Tibial nerve (tissue), 4 donors: ENCODE measurements at places on chromosomes 13 and 19.

DNA sequence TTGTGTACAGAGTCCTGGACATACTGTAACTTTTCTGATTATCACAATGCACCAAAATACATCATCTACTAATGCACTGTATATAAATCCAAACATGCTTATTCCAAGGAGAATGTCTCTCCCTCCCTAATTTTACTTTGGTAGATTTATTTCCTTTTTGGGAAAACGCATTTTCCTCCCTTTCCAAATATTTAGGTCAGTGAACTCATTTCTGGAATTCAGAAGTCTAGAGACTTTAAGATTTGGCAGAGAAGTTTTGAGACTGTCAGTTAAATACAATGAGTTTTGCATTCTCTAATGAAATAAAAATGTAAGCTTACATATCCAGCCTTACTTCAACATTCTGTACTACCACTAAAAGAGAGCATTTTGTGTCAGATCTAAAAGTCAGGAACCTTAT, 165.8 kb upstream of the EDNRB start:
- H3K36me3 ChIP-seq: no peaks in the 10 kb centered on the region
- no peaks in the 10 kb centered on the region for H3K4me1 ChIP-seq
- no peaks in the 10 kb centered on the region for H3K27me3 ChIP-seq
- no peak for DNase-seq
- H3K4me3 ChIP-seq: no peak overlapping the region
- H3K27ac ChIP-seq: no peak overlapping the region

- peaks cover 5% of the 10 kb centered on the region for H3K36me3 ChIP-seq
- no peaks in the 10 kb centered on the region for H3K4me1 ChIP-seq
- no peak overlapping the region for H3K27ac ChIP-seq
- H3K4me3 ChIP-seq: no peak overlapping the region
These were observed 18.0 kb upstream of the ZNF681 start for GRCh38 chr19:23776507-23777205.

GRCh38 chr19:46381756-46382345, 31.5 kb downstream of the CCDC8 start:
- no peak overlapping the region for H3K27ac ChIP-seq
- H3K27me3 ChIP-seq: no peaks in the 10 kb centered on the region
- DNase-seq: no peak
- peaks cover 86% of the 10 kb centered on the region for H3K36me3 ChIP-seq
- H3K4me3 ChIP-seq: no peak overlapping the region

- H3K27me3 ChIP-seq: no peaks in the 10 kb centered on the region
- H3K4me3 ChIP-seq: no peak overlapping the region
- H3K27ac ChIP-seq: no peak overlapping the region
- no peaks in the 10 kb centered on the region for H3K36me3 ChIP-seq
These were observed 245.4 kb downstream of the SHISA2 start for GRCh38 chr13:25806264-25806974.

DNA sequence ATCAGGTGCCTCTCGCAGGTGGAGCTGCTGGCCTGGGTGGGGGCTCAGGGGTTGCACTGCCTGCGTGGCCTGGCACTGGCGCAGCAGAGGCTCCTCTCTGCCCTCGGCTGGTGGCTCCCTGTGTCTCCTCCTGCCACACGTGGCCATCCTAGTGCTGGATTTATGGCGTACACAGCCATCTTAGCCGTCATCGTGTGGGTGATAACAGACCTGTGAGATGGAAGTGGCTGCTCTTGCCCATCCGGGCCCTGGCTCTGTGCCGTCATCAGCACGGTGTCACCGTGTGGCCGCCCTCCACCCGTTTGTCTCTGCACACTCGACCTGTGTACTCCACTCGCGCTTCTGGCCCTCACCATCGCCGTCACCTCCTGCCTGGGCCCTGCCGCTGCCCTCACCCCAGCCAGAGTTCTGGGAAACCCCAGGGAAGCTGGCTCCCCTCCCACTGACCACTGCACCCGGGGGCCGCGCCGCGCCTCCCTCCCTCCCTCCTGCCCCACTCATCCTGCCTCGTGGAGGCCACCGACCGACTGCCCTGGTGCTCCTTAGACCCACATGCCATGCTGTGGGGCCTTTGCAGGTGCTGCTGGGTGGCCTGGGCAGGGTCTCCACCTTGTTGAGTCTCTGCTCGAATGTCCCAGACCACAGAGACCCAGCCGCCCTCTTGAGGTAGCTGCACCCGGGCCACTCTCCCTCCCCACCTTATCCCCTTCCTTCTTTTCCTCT, 29.5 kb downstream of the TMEM255B start:
- no peak overlapping the region for H3K27ac ChIP-seq
- H3K4me1 ChIP-seq: no peaks in the 10 kb centered on the region
- H3K4me3 ChIP-seq: no peak overlapping the region

GRCh38 chr13:70835371-70835770, 727.1 kb upstream of the KLHL1 start:
- H3K27ac ChIP-seq: no peak overlapping the region
- no peak overlapping the region for H3K4me3 ChIP-seq
- H3K4me1 ChIP-seq: no peaks in the 10 kb centered on the region

- no peak overlapping the region for H3K4me3 ChIP-seq
- no peaks in the 10 kb centered on the region for H3K4me1 ChIP-seq
- no peak for DNase-seq
- H3K27ac ChIP-seq: no peak overlapping the region
These were observed 15.1 kb downstream of the CUL4A start for GRCh38 chr13:113224486-113224885.

DNA sequence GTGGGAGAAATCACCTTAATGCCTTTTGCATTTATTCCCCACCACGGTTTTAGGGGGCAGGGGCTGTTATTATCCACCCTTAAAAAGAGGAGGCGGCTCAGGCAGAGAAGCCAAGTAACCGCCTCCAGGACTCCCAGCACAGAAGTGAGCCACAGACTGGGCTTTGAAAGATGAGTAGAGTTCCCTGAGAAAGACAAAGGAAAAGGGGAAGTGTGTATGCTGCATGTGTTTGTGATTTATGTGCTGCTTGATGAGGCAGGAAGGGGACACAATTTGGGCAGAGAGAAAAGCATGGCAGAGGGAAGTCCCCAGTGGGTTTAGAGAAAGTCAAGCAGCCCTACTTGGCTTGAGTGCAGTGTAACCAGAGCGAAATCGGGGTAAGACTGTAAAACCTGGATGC, 85.0 kb downstream of the DOCK9 start:
- H3K36me3 ChIP-seq: peaks cover 47% of the 10 kb centered on the region
- no peak overlapping the region for H3K4me3 ChIP-seq
- no peak for DNase-seq
- H3K27me3 ChIP-seq: no peaks in the 10 kb centered on the region

GRCh38 chr13:50593207-50593606, 250.3 kb downstream of the DLEU7 start:
- DNase-seq: no peak
- H3K27ac ChIP-seq: no peak overlapping the region
- H3K4me3 ChIP-seq: no peak overlapping the region
- H3K27me3 ChIP-seq: no peaks in the 10 kb centered on the region
- no peaks in the 10 kb centered on the region for H3K36me3 ChIP-seq

GRCh38 chr19:50331994-50332243, 2.7 kb upstream of the KCNC3 start:
- H3K36me3 ChIP-seq: no peaks in the 10 kb centered on the region
- H3K4me3 ChIP-seq: no peak overlapping the region
- H3K4me1 ChIP-seq: peaks cover 16% of the 10 kb centered on the region
- no peak for DNase-seq

DNA sequence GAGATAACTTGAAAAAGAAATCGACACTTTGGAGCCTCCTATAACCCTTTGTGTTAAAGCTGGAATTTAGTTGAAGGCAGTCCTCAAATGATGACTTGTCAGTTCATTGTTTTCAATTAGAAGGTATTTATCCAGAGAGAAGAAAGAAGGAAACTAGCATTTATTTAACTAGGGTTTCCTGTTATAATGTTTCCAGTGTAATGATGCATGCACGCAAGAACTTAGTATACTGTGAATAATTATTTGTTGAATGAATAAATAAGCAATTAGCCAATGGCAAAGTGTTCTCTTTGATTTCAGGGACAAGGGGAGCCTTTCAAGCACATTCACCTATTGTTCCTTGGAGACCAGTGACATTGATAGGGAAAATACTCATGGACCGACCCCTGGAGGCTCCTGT, 307.4 kb downstream of the KLF5 start:
- no peaks in the 10 kb centered on the region for H3K36me3 ChIP-seq
- DNase-seq: no peak
- no peak overlapping the region for H3K4me3 ChIP-seq

- H3K27me3 ChIP-seq: no peaks in the 10 kb centered on the region
- no peak overlapping the region for H3K27ac ChIP-seq
- peak; percentile 52 for DNase-seq
These were observed 7.5 kb upstream of the LIN7B start for GRCh38 chr19:49106648-49107135.

GRCh38 chr19:54473892-54474372, 836 bp upstream of the CDC42EP5 start:
- H3K27ac ChIP-seq: peak overlapping the region; percentile 91
- H3K27me3 ChIP-seq: peaks cover 15% of the 10 kb centered on the region
- H3K36me3 ChIP-seq: no peaks in the 10 kb centered on the region
- H3K4me1 ChIP-seq: peaks cover 20% of the 10 kb centered on the region

DNA sequence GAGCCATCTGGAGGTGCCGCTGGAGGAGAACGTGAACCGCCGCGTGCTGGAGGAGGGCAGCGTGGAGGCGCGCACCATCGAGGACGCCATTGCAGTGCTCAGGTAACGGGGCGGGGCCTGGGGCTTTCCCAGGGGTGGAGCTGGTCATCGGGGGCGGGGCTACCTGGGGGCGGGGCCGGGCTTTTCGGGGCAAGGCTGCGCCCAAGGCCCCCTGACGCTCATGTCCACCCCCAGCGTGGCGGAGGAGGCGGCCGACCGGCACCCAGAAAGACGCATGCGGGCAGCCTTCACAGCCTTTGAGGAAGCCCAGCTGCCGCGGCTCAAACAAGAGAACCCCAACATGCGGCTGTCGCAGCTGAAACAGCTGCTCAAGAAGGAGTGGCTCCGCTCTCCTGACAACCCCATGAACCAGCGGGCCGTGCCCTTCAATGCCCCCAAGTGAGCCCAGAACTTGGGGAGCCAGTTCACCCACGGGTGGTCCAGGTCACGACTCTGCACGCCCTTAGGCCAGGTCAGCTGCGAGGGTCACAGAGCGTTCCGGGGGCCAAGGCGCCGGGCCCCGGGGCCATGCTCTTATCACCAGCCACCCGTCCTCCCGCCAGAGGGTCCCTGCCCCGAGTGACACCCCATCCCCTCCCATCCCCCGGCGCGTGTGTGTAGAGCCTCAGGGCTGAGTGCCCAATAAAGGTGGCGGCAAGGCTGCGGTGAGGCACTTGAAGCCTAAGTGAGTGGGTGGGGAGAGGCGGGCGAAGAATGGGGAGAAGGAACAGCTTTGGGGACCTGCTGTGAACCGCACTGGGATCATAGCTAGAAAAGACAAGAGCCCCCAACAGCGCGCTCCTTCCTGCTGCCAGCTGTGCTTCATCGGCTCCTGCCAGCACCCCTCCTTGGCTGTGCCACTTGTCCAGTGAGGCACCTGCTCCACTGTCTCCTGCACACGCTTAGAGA, 10.7 kb downstream of the CCDC124 start:
- H3K4me3 ChIP-seq: no peak overlapping the region
- H3K27ac ChIP-seq: no peak overlapping the region
- H3K27me3 ChIP-seq: no peaks in the 10 kb centered on the region
- H3K36me3 ChIP-seq: no peaks in the 10 kb centered on the region
- DNase-seq: no peak
- peaks cover under 1% of the 10 kb centered on the region for H3K4me1 ChIP-seq

GRCh38 chr19:2083174-2083854, 12.8 kb downstream of the MOB3A start:
- H3K4me3 ChIP-seq: peak overlapping the region; percentile 15
- DNase-seq: no peak
- peaks cover 1% of the 10 kb centered on the region for H3K36me3 ChIP-seq
- no peaks in the 10 kb centered on the region for H3K27me3 ChIP-seq

- DNase-seq: no peak
- no peaks in the 10 kb centered on the region for H3K36me3 ChIP-seq
- no peak overlapping the region for H3K27ac ChIP-seq
- H3K4me3 ChIP-seq: no peak overlapping the region
These were observed 546.6 kb downstream of the DACH1 start for GRCh38 chr13:71320452-71320851.

- no peak for DNase-seq
- no peaks in the 10 kb centered on the region for H3K27me3 ChIP-seq
- no peak overlapping the region for H3K27ac ChIP-seq
- H3K4me3 ChIP-seq: no peak overlapping the region
- H3K4me1 ChIP-seq: no peaks in the 10 kb centered on the region
These were observed 232.6 kb upstream of the GPC6 start for GRCh38 chr13:92994056-92994455.

DNA sequence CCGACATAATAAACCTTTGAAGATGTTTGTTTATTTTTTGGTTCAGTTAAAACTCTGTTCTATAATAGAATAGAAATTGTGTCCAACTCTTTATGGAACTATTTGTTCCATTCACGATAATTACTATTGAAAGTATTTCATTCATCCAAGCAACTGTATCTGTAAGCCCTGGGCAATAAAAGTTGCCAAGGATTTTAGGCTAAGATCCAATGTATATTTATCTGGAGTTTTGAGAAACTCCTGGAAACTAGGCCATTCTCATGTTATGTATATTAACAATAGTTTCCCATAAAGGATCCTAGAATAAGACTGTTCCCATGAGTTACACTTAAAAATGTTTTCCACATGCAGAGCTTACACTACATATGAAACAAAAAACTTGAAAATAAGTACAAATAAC, 261.6 kb downstream of the SLITRK6 start:
- H3K4me1 ChIP-seq: peaks cover 3% of the 10 kb centered on the region
- no peak for DNase-seq
- H3K27me3 ChIP-seq: no peaks in the 10 kb centered on the region

DNA sequence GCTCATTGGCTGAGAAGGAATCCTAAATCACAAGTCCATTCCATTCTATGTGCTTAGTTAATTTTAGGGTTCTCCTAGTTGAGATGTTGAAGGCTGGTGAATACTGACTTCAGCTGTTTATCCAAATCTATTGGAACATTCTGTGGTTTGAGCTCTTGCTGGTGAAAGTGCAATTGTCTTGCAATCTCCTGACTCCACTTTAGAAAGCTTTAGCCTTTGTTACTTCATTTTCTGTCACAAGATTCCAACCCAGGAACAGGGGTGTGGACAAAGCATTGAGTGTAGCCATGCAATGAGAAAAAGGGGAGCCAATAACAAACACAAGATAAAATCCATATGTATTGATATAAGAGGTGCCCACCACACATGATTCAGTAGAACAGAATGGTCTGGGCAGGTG, 15.0 kb downstream of the CEACAM21 start:
- H3K27me3 ChIP-seq: no peaks in the 10 kb centered on the region
- no peaks in the 10 kb centered on the region for H3K36me3 ChIP-seq
- no peaks in the 10 kb centered on the region for H3K4me1 ChIP-seq
- no peak for DNase-seq
- no peak overlapping the region for H3K27ac ChIP-seq

- no peaks in the 10 kb centered on the region for H3K36me3 ChIP-seq
- H3K4me3 ChIP-seq: no peak overlapping the region
- DNase-seq: no peak
- H3K4me1 ChIP-seq: no peaks in the 10 kb centered on the region
- H3K27ac ChIP-seq: no peak overlapping the region
These were observed 46.3 kb upstream of the ZNF730 start for GRCh38 chr19:23070353-23071146.

GRCh38 chr19:47720669-47721422, 7.6 kb downstream of the EHD2 start:
- H3K4me3 ChIP-seq: no peak overlapping the region
- peaks cover 1% of the 10 kb centered on the region for H3K36me3 ChIP-seq
- peak overlapping the region; percentile 89 for H3K27ac ChIP-seq
- no peak for DNase-seq
- peaks cover 42% of the 10 kb centered on the region for H3K4me1 ChIP-seq
